RPMI7951 (cell line): ENCODE measurements at places on chromosomes 11 and 22. TPM values are rescaled to one million over a fixed set of nuclear protein-coding genes. Genes with fewer than 3 reads are reported as not detected.

The SLC6A5 gene
- not detected in 2 replicates for total RNA-seq

The ALDH3B2 gene
- not detected in 2 replicates for total RNA-seq

The MMP26 gene
- not detected in 2 replicates for total RNA-seq

The NOL12 gene
- 28.8 and 39.6 TPM in 2 replicates for total RNA-seq

The OR52R1 gene
- not detected in 2 replicates for total RNA-seq

The TIMP3 gene
- 544 and 593 TPM in 2 replicates for total RNA-seq

The UBQLN3 gene
- total RNA-seq, result not detected in 2 replicates

The TTC28 gene
- total RNA-seq, result 0.96 and 1.2 TPM in 2 replicates

The SMTNL1 gene
- not detected in 2 replicates for total RNA-seq

The SLC22A12 gene
- total RNA-seq, result not detected in 2 replicates

The APOA5 gene
- not detected in 2 replicates for total RNA-seq

The TRIM44 gene
- total RNA-seq, result 18.2 and 27.6 TPM in 2 replicates

The LARGE2 gene
- total RNA-seq, result 0.12 TPM in 1 of 2 replicates, not detected in the other

The ACRV1 gene
- total RNA-seq, result 0.59 TPM in 1 of 2 replicates, not detected in the other

The CYP2D6 gene
- total RNA-seq, result not detected in 2 replicates

The TMPRSS4 gene
- total RNA-seq, result not detected in 2 replicates

The CYP2R1 gene
- 4.8 and 5.6 TPM in 2 replicates for total RNA-seq

The MAPK8IP1 gene
- 2.5 and 3.0 TPM in 2 replicates for total RNA-seq

The RTN4R gene
- 0.12 and 0.39 TPM in 2 replicates for total RNA-seq

The ASRGL1 gene
- 1.9 TPM in 2 replicates for total RNA-seq

The OR52A1 gene
- total RNA-seq, result not detected in 2 replicates

The KMT5B gene
- total RNA-seq, result 17.7 and 25.1 TPM in 2 replicates

The LRRC10B gene
- total RNA-seq, result not detected in 2 replicates

The TBX1 gene
- not detected in 2 replicates for total RNA-seq

The LDHAL6A gene
- total RNA-seq, result not detected in 2 replicates

The ARHGAP1 gene
- 13.3 and 15.4 TPM in 2 replicates for total RNA-seq

The WEE1 gene
- total RNA-seq, result 52.3 and 74.6 TPM in 2 replicates

The PLAAT3 gene
- 7.3 and 8.8 TPM in 2 replicates for total RNA-seq

The CABP2 gene
- total RNA-seq, result not detected in 2 replicates

The GLB1L2 gene
- total RNA-seq, result 0.24 TPM in 1 of 2 replicates, not detected in the other

The SHANK3 gene
- 0.10 and 0.12 TPM in 2 replicates for total RNA-seq

The SLC35C1 gene
- total RNA-seq, result 4.8 and 5.2 TPM in 2 replicates

The SIK3 gene
- total RNA-seq, result 6.4 and 9.3 TPM in 2 replicates

The GDPD4 gene
- total RNA-seq, result not detected in 2 replicates
